ENCODE measurements at places on chromosomes 16 and 17.

DNA sequence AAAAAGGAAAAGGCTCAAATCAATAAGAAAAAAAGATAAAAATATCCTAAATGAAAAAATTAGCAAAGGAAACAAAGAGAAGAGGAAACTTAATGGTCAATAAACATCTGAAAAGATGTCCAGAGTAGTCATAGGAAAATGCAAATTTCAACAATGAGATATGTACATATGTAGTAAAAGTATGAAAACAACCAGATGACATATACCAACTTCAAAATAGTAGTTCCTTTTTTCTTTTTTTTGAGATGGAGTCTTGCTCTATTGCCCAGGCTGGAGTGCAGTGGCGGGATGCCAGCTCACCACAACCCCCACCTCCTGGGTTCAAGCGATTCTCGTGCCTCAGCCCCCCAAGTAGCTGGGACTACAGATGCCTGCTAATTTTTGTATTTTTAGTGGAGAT is 21.7 kb upstream of the NFAT5 start:
- DNase-seq: no peak

GRCh38 chr16:57358527-57359095 is at the start of gene CCL22:
Gene CCL22 (plus strand): TSS chr16:57358783. CDS start chr16:57358817, 34 bp downstream.
- no peak for DNase-seq

GRCh38 chr16:48963306-48963705 is 318.3 kb downstream of the CBLN1 start:
- no peak for DNase-seq

GRCh38 chr17:28221751-28222414 is 97.1 kb upstream of the TMEM97 start:
- peak; percentile 28 for DNase-seq

DNA sequence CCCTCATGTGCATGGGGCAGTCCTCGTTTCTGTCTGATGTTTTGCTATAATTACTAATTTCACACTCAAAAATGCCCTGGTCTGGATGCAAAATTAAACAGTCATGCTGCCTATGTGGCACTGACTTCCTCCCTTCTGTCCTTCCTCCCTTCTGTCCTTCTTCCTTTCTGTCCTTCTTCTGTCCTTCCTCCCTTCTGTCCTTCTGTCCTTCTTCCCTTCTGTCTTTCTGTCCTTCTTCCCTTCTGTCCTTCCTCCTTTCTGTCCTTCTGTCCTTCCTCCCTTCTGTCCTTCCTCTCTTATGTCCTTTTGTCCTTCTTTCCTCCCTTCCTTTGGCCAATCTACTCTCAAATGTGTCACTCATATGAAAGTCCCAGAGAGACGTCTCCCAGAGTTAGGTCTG is 93.8 kb downstream of the IRF8 start:
- no peak for DNase-seq

GRCh38 chr17:30068465-30068864 is 48.2 kb upstream of the NSRP1 start:
- DNase-seq: no peak

- DNase-seq: peak; percentile 67
Observed at GRCh38 chr17:49210158-49211029, at the start of the genes ABI3 and GNGT2. Gene ABI3 (plus strand): TSS chr17:49210707. CDS start chr17:49210725, 18 bp downstream. Gene GNGT2 (minus strand): TSS chr17:49210574. CDS start chr17:49207422, 3,152 bp downstream.

- no peak for DNase-seq
Observed at GRCh38 chr16:57051696-57052228, 40.6 kb upstream of the CPNE2 start.

DNA sequence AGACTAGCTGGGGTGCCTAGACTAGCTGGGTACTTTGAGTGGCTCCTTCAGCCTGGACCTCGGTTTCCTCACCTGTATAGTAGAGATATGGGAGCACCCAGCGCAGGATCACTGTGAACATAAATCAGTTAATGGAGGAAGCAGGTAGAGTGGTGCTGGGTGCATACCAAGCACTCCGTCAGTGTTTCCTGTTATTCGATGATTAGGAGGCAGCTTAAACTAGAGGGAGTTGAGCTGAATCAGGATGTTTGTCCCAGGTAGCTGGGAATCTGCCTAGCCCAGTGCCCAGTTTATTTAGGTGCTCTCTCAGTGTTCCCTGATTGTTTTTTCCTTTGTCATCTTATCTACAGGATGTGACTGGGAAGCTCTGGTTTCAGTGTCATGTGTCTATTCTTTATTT is 8.4 kb upstream of the TMEM235 start:
- DNase-seq: no peak

DNA sequence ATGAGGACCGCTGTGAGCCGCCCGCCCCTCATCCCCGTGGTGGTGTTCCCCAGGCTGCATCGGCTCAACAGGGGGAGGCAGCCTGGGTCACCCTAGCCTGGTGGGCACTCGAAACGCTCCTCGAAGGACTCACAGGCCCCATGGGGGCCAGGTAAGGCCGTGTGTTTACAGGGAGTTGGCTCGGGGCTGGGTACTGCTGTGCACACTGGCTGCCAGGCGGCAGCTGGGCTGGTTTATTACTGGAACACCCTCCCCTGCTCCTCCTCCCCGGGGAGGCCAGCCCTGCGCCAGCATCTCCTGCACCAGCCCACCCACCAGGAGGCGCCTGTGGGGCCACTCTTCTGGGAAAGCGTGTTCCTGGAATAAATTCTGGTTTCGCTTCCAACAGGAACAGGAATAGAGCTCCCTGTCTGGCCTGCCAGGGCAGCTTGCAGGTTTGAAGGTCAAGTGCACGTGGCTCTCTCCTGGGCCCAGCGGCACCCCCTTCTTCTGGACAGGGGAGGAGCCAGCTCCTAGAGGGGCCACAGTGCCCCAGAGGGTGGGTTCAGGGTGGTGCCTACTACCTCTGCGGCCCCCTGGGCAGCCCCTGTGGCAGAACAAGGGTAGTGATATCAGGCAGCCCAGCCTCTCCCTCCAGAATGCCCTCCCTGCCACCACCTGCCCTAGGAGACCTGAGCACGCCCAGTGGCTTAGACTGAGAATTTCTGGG is 11.3 kb downstream of the MCRIP1 start:
- DNase-seq: peak; percentile 78

GRCh38 chr17:76415786-76416185 is 31.4 kb downstream of the SPHK1 start:
- DNase-seq: no peak

- no peak for DNase-seq
Observed at GRCh38 chr17:5592382-5592781, 8.1 kb upstream of the NLRP1 start.

- DNase-seq: no peak
Observed at GRCh38 chr17:43562679-43563599, 16.8 kb upstream of the ETV4 start.

DNA sequence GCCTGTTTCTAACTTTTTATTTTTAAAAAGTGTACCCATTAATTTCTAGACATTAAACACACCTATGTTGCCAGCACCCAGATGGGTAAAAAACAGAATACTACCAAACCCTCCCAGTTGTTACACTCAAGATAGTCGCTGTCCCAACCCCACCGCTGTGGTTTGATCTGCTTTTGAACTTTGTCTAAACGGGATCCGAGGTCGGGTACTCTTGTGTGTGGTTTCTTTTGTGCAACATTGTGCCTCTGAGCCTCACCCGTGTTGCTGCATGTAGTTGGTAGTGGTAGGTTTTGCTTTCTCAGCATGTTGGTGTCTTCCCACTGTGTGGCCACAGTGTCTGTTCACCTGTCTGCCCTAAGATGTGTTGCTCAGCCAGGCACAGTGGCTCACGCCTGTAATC is 4.3 kb downstream of the KLHL36 start:
- DNase-seq: no peak

DNA sequence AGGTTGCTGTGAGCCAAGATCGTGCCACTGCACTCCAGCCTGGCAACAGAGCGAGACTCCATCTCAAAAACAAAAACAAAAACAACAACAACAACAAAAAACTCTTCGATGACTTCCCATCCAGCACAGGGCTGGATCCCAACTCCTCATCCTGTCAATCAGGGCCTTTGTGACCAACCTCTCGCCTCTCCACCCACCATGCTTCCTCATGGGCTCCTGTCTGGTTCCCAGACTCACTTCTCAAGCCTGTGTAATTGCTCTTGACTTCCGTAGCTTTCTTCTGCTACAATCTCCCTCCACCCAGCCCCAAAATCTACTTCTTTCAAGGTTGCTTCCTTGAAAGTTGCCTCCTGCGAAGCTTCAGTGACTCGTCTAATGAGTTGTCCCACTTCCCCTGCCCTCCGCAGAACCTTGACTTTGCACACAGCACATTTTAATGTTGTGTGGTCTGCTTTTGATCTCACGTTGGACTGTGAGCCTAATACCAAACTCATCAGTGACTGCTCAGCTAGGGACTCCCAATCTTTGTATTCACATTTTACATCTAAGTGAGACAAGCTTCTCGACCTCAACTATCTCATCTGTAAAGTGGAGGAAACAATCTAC is 936 bp upstream of the RASL10B start:
- DNase-seq: no peak

DNA sequence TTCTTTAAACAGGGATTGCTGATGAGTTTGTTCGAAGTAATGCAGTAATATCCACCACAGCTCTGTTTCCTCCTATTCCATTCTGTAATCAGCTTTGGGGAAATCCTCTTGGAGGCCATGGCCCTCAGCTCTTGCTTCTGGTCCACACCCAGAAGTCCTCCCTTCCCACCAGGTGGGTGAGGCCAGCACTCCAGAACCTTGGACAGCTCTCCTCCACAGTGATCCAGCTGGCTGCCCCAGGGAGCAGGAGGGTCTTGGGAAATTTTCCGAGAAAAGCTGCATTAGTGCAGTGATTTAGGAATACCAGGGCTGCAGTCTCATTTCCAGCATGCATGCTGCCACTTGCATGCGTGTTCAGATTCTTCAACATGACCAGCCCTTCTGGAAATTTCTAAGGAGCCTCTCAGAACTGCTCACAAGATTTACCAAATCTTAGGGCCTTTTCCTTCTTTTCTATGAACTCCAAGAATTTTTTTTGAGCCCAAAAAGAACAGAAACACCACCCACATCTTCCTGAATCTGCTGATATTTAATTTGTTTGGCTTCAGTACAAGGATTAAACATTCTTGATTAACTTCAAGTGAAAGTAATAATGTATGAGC is 4.2 kb downstream of the SMPD3 start:
- DNase-seq: no peak

DNA sequence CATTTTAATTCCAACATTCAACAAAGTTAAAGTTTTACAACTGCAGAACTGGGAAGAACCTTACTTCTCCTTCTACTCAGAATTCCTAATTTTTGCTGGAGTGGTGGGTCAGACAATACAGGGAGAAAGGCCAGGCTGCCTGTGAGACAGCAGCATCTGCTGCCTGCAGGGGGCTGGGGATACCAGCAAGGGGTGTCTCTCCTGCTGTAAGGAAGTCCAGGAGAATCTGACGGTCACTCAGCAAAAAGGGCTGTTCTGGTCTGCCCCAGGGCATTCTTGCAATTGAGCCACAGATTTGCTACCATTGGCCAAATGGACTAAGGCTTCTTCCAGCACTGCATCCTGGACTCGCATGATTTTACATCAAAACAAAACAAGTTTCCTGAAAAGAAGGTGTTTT is 426.6 kb upstream of the CDH11 start:
- no peak for DNase-seq

- DNase-seq: no peak
Observed at GRCh38 chr17:75552425-75553294, 27.2 kb downstream of the LLGL2 start.

All from ascending aorta (tissue), 2 donors.